ENCODE measurements at places on chromosomes 1 and 21.

- no peak for DNase-seq
Measured at GRCh38 chr1:152137215-152137614, 21.8 kb downstream of the RPTN start.

DNA sequence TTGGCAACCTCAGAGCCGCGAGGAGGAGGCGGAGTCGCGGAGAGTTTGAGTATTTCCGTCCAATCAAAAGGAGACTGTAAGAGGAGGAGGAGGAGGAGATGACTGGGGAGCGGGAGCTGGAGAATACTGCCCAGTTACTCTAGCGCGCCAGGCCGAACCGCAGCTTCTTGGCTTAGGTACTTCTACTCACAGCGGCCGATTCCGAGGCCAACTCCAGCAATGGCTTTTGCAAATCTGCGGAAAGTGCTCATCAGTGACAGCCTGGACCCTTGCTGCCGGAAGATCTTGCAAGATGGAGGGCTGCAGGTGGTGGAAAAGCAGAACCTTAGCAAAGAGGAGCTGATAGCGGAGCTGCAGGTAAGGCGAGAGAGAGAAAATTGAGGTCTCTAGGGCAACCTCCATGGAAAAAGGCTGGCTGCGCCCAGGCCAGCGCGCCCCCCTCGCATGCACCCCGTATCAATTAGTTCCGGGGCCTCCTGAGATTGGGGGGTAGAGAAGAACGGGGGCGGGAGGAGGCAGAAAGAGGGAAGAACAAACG lies at the start of gene PHGDH:
Gene PHGDH (plus strand): TSS at position 131 of the 538 bp plus-strand sequence. CDS start 89 bp downstream, at position 220.
- DNase-seq = peak; percentile 18

- no peak for DNase-seq
Measured at GRCh38 chr21:35819134-35819533, 241.2 kb downstream of the SETD4 start.

GRCh38 chr1:200410566-200410878 lies 686 bp upstream of the ZNF281 start:
- no peak for DNase-seq

GRCh38 chr21:45537111-45537745 lies 5.0 kb downstream of the SLC19A1 start:
- DNase-seq = no peak

- no peak for DNase-seq
Measured at GRCh38 chr1:209883341-209883971, 54.6 kb upstream of the SYT14 start.

- no peak for DNase-seq
Measured at GRCh38 chr1:25178917-25179561, 53.3 kb downstream of the SYF2 start.

DNA sequence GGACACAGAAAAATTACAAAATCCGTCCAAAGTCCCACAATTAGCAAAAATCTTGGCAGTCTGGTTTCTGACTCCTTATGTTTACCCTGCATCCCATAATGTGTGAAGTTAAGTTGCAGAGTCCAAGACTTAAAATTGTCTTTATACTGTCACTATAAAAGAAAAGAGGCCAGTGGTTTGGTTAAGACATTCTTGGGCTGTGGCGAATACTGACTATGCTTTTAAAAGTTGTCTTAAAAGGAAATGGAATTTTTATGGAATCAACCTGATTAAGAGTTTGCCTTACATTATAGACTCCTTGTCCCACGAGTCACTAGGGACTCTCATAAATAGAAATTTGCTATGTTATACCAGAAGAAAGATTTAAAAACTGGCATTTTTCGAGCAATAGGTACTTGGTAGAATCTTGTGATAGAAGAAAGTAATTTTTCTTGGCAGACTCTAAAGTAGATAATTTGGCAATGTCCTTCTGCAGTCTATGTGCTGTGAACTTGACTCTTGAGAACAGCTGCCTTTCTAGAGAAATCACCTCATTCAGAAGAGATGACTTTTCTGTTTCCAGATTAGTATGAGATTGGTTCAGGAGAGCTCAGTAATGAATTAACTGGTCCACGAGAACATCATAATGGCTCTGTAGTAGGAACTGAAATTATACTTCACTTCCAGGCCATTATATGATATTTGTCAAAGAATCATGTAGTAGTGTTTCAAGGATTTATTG lies 31.8 kb downstream of the NTNG1 start:
- no peak for DNase-seq

DNA sequence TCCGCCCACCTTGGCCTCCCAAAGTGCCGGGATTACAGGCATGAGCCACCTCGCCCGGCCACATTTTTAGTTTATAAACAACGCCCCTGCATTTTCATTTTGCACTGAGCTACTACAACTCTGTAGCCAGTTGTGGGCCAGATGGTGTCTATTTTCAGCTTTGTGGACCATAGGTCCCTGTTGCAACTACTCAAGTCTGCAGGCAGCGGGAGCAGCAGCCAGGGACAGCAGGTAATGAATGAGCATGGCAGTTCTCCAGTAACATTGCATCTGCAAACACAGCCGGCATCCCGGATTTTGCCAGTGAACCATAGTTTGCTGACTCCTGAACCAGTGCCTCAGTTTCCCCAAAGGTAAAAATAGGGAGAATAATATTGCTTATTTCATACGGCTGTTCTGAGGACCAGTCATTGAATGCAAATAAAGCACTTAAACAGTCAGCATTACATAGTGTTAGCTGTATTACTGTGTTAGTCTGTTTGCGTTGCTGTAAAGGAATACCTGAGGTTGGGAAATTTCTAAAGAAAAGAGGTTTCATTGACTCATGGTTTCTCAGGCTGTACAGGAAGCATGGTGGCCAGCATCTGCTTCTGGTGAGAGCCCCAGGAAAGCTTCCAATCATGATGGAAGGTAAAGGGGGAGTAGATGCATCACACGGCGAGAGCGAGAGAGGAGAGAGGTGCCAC lies 65.5 kb upstream of the SLC45A1 start:
- DNase-seq = no peak

DNA sequence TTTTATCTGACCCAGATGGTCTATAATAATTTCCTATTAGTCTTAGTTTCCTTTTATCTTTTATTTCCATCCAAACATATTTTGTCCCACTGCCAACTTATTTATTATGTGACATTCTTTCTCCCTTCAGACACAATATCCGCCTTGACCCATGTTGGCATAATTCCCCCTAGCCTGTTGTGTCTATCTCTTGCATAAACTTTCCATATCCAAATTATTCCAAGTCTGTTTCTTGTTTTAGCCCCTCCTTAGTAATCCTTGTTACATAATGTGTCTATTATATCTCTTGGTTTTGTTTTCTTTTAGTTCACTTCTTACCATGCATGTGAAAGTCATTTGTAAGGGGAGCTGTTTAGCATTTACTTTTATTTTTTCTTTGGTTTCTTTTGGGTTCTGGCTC lies 81.6 kb upstream of the CACHD1 start:
- DNase-seq = no peak

DNA sequence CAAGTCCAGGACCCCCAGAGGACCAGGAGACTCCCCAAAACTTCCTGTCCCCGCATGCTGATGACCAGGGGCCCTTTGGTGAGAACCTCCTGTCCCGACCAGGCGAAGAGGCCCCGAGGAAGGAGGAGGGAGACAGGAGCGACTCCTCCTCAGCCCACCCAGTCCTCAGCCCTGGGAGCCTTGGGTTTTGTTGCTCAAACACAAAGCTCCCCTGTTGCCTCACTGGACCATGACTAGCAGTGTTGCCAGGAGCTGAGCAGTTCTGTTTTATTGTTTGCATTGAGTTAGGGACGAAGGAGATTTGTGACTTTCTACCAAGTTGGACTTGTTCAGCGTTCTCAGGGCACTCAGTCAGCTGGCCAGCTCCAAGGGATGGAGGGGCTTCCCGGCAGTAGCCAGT lies 10.0 kb downstream of the UMODL1 start:
- no peak for DNase-seq

Measured in stimulated activated CD4-positive, alpha-beta T cell treated with anti-CD3 and anti-CD28 coated beads, TNF-alpha, amount 100 ng/mL, for 4 hours (primary cell).